ENCODE measurements at places on chromosomes 6 and 20.
A peak's percentile ranks its signal among the peaks of the same experiment; 100 is the strongest.

DNA sequence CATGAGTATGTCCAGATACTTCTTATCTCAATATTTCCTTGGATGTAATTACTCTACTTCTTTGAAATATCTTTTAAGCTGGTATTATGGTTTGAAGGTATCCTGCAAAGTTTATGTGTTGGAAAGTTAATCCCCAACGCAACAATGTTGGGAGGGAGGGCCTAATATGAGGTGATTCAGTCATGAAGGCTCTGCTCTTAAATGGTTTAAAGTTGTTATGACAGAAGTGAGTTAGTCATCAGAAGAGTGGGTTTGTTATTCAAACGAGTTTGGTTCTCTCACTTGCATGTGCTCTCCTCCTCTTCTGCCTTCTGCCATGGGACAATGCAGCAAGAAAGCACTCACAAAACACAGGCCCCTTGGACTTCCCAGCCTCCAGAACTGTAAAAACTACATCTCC is 176.3 kb downstream of the KCNQ5 start:
- no peak for DNase-seq

- DNase-seq, result no peak
Measured at GRCh38 chr6:42269553-42269952, 51.9 kb upstream of the MRPS10 start.

GRCh38 chr6:33248643-33248931 is 23.1 kb downstream of the VPS52 start:
- DNase-seq, result no peak

- DNase-seq, result peak; percentile 14
Measured at GRCh38 chr20:15708984-15709598, 864.2 kb downstream of the KIF16B start.

DNA sequence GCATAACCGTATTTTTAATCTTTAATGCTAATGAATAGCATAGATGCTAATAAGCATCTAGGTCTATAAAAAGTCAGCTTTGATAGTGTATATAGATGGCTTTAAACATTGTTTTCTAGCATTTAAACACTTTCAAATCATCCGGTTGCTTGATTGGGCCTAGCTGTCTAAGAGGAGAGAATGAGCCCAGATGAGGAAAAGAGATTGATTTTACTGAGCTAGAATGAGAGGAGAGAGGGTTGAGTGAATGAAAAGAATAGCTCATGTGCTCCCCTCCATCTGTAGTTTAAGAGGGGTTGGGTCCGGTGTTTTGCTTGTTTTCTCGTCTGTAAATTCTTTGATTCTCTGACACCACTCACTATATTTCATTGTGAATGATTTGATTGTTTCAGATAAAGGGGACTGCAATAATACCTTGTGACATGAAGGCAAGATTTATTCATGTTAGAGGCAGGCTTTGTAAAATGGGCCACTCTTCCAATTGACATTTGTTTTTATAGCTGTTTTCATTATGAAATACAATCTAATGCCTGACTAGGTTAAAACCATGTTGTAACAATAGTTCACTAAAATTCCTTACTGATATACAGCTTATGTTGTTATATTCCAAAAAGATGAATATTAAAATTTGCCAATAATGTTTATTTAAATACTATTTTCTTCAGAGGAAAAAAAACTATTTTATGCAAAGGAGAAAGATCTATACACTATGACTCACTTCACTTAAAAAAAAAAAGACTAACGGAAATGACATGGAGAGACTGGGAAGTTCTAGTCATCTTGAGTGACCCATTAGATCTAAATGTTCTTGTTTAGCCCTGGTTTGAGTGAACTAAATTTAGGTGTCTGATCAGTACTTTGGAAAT is 3.2 kb downstream of the PTPN1 start:
- DNase-seq, result no peak

- no peak for DNase-seq
Measured at GRCh38 chr6:40599555-40599954, 12.4 kb upstream of the LRFN2 start.

DNA sequence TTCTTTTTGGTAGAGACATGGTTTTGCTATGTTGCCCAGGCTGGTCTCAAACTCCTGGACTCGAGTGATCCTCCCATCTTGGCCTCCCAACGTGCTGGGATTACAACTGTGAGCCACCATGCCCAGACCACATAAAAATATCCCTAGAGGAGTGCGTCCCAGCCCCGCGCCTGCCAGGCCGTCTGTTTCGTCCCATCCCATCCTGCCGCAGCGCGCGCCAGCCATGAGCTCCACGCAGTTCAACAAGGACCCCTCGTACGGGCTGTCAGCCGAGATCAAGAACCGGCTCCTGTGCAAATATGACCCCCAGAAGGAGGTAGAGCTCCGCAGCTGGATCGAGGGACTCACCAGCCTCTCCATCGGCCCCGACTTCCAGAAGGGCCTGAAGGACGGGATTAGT is 16.6 kb upstream of the AMD1 start:
- DNase-seq, result no peak

DNA sequence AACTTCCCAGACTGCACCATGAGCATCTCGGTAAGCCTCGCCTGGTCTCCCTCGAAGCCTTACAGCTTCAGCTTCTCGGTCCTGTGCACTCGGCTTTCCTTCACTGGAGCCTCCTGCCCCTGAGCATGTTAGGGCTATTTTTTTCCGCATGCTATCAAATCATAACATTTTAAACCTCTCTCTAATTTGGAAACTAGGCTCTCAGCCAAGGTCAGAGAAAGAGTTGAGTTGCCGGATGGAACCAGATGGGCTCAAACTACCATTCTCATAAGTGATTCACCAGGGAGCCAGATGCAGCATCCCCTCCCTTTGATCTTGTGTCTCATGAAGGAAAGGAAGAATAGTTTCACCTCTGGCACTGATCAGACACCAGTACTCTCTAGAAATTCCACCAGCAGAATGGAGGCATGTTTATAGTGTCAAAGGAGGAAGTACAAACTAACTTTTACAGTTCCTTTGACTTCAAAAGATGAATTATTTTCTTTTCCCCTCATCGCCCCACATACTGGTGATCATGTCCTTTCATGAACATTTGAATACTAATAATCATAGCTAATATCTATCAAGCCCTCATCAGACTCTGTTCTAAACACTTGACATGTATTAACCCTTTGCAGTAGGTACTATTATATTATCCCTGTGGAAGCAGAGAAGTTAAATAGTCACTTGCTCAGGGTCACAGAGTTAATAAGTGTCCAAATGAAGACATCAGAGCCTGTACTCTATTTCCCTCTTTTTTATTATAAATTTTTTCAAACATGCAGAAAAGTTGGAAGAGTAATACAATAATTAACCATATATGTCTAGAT is 46.7 kb downstream of the MAP1LC3A start:
- DNase-seq, result no peak

GRCh38 chr20:58450254-58450653 is 61.2 kb downstream of the VAPB start:
- no peak for DNase-seq

DNA sequence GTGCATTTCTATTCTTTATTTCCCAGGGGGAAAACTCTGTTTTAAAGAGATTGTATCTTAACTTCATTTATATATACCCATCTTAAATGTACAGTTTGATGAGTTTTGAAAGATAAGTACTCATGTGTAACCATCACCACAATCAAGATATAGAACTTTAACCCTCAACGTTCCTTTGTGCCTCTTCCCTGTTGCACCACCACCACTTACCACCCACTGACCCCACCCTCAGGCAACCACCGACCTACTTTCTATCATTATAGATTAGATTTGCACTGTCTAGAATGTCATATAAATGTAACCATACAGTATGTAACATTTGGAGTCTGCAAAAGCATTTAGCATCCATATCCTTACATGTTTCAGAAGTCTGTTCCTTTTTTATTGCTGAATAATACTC is 121.0 kb downstream of the RTN4IP1 start:
- no peak for DNase-seq

- DNase-seq, result no peak
Measured at GRCh38 chr6:113128661-113129060, 728.5 kb upstream of the MARCKS start.

DNA sequence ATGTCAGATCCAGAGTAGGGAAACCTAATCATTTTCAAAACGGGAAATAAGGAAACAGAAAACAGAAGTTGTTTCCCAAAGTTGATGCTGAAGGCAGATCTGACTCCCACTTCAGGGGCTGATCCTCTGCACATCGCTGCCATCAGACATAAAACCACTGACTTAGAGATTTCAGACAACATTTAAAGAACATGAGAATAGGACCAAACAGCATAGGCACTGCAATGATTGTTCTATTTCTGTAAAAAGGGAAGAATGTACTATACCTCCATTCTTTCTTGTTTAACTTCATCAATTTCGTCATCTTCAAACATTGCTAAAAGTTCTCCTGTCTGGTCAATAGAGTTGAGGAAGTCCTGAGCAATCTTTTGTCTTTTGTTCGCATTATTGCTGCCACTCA is 324.7 kb upstream of the RUNX2 start:
- no peak for DNase-seq

GRCh38 chr6:90289902-90290301 is 6.7 kb downstream of the BACH2 start:
- DNase-seq, result no peak

DNA sequence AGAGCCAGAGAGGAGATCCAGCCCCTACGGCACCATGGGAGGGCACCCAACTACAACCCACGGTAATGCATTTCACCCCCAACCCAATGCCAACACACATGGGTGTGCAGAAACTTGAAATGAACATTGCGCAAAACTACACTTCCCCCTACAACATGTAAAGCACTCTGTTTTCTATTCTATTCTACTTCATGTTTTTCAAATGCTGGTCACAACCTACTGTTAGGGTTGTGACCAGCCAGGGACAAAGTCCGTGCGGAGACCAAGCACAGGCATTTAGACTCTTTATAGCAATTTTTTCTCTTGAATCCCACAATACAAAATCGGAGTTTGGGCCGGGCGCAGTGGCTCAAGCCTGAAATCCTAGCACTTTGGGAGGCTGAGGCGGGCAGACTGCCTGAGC is 90.6 kb downstream of the MRPL14 start:
- no peak for DNase-seq

- no peak for DNase-seq
Measured at GRCh38 chr6:158665332-158665731, 15.5 kb downstream of the SYTL3 start.

GRCh38 chr20:52039790-52040189 is 151.8 kb downstream of the ZFP64 start:
- DNase-seq, result no peak

- DNase-seq, result no peak
Measured at GRCh38 chr6:136788069-136788902, 4.0 kb downstream of the MAP3K5 start.

- no peak for DNase-seq
Measured at GRCh38 chr6:148887181-148887580, 140.4 kb downstream of the UST start.

DNA sequence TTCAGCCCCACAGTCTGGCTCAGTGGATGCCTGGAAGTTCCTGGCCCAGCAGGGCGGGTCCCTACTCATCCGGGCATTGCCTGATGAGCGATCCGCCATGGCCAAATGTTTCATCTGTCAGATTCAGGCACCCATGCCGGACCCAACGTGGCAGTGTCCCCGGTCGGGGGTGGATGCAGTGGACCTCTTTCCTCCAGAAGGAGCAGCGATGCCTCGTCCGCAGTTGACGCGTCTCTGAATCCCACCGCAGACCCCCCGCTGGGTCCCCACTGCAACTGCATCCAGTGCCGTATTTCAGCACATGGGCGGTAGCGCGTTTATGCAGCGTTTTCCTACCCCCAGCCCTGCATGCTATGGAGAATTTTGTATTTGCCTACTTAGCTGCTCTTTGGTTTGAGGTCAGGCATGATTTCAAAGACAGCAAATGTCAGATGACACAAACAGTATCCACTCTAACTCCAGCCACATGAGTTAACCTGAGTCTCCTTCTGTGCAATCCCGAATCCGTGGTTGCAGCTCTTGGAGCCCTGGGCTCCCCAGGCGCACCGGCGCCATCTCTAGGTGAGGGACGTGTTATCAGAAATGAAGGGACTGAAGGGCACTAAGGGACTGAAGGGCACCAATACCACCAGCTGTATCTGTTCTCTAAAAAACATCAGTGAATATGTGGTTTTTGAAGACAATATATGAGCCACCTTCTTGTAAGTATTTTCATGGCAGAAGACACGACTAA is 72.6 kb upstream of the THBS2 start:
- no peak for DNase-seq

DNA sequence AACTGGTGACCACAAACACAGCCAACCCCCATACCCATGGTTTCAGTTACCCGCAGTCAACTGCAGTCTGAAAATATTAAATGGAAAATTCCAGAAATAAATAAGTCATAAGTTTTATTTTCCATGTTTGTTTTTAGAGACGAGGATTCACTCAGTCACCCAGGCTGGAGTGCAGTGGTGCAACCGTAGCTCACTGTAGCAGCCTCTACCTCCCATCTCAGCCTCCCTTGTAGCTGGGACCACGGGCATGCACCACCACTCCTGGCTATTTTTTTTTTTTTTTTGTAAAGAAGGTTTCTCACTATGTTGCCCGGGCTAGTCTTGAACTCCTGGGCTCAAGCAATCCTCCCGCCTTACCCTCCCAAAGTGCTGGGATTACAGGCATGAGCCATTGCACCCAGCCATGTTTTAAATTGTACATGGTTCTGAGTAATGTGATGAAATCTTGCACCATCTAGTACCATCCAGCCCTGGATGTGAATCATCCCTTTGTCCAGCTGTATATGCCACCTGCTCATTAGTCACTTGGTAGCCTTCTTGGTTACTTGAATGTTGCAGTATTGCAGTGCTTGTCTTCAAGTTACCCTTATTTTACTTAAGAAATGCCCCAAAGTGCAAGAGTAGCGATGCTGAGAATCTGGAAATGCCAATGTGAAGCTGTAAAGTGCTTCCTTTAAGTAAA is 14.5 kb downstream of the CSNK2A1 start:
- DNase-seq, result no peak

GRCh38 chr20:19212821-19213502 is 520 bp downstream of the SLC24A3 start:
- DNase-seq, result no peak

GRCh38 chr20:58566981-58567380 is 51.8 kb upstream of the APCDD1L start:
- no peak for DNase-seq

GRCh38 chr6:79632580-79632979 is 1.5 kb downstream of the SH3BGRL2 start:
- DNase-seq, result no peak

- no peak for DNase-seq
Measured at GRCh38 chr6:72422171-72422570, 199.7 kb upstream of the KCNQ5 start.

GRCh38 chr6:30686009-30686907 is at the start of gene PPP1R18:
Gene PPP1R18 (minus strand): TSS chr6:30686645. CDS start chr6:30686018, 627 bp downstream.
- DNase-seq, result peak; percentile 88

GRCh38 chr20:57712851-57713504 is 3.2 kb upstream of the PMEPA1 start:
- DNase-seq, result no peak

- peak; percentile 52 for DNase-seq
Measured at GRCh38 chr6:43668151-43669028, 19.2 kb downstream of the MRPS18A start.

- no peak for DNase-seq
Measured at GRCh38 chr6:149395185-149395584, 4.9 kb upstream of the SUMO4 start.
